ENCODE measurements at places on chromosomes 4 and X.

GRCh38 chr4:140515423-140515822 lies 8.5 kb upstream of the ELMOD2 start:
- DNase-seq, result no peak

- no peak for DNase-seq
Observed at GRCh38 chrX:75096331-75096730, 59.8 kb downstream of the ABCB7 start.

DNA sequence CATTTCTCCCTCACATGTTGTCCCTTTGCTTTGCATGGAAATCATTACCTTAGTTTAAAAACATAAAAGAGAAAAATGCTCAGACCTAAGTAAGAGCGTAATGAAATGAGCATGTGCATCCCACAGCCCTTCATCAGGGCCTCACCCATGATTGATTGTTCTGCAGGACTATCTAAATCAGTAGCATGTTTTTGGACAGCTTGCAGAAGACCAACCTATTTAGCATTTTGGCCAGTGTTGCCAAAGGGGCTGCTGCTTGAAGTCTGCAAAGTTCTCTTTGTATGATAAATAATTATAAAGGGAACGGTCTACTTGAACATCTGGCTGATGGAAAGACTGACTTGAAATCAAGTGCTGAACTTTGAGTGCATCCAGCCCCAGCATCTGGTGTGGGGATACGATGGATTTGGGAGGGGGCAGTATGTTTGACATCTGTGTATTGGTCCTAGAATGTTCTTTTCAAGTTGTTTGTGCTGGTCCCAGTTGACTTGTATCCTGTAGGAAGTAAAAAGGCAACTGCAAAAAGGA lies 76.1 kb upstream of the LIMCH1 start:
- no peak for DNase-seq

DNA sequence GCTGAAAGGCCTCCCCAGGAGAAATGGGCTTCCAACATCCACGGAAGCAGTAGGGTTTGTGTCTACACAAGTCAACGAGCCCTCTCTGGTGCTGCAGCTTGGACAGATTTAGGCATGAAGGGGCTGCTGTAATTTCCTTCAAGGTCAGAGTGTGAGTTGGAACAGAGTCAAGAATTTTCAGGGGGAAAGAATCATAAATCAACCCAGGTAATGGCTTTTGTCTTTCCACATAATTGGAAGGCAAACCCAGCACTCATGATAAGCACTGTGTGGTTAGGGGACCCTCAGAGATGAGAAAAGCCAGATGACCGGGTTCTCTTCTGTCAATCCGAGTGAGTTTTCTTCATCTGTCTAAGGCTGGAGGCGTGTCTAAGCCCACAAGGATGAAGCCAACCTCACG lies 78.6 kb upstream of the MXRA5 start:
- DNase-seq, result no peak

DNA sequence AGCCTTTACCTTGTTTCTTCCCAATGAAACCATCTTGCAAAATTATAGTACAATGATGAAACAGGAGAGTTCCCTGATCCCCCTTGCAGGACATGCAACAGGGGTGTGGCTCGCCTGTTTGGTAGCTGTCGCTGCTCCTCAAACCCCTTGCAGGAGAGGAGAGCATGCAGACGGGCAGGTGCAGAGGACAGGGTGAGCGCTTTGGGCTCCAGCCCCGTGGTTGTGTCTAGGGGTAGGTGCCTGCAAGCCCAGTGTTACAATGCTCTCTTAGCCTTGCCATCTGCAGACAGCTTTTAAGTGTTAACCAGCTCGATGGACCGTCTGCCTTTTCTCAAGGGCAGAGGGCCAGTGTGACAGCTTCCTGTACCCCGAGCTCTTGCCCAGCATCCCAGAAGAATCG lies 102.0 kb downstream of the TAB3 start:
- no peak for DNase-seq

- no peak for DNase-seq
Observed at GRCh38 chr4:32932156-32932555, 2212.0 kb downstream of the PCDH7 start.

DNA sequence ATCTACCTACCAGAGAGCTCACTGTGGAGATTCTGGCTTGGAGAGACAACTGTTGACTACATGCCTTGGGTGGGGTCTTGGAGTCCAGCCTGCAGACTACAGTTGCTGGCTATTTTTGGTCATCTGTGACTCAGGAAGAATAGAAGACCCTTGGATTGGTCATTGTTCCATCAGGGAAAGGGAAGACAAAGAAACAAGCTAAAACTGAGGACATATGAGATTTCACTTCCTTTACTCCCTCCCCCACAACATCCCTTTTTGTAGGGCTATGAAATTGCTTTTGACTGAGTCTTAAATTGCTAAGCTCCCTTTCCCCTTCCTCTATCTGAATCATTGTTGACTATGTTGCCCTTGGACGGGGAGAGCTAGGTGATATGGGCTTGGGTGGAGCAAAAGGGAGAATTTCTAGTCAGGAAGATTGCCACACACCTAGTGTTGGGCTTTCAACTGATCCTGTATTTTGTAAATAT lies 11.7 kb downstream of the MSN start:
- no peak for DNase-seq

DNA sequence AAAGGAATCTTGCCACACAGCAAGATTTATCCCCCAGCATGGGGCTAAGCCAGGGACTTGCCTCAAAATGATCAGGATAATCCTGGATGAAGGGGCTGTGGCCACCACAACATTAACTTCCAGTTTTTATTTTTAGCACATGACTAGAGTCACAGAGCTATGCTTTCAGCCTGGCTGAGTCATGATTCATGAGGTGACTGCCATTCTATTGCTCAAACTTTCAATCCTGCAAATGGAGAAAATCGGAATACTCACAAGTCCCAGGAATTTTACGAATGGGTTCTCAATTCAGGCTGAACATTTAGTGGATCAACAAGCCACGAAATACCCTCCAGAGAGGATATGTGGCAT lies 70.7 kb upstream of the HPGD start:
- DNase-seq, result no peak

- no peak for DNase-seq
Observed at GRCh38 chr4:116598980-116599789, 486.2 kb downstream of the TRAM1L1 start.

- DNase-seq, result no peak
Observed at GRCh38 chrX:37453821-37454220, 104.7 kb downstream of the PRRG1 start.

DNA sequence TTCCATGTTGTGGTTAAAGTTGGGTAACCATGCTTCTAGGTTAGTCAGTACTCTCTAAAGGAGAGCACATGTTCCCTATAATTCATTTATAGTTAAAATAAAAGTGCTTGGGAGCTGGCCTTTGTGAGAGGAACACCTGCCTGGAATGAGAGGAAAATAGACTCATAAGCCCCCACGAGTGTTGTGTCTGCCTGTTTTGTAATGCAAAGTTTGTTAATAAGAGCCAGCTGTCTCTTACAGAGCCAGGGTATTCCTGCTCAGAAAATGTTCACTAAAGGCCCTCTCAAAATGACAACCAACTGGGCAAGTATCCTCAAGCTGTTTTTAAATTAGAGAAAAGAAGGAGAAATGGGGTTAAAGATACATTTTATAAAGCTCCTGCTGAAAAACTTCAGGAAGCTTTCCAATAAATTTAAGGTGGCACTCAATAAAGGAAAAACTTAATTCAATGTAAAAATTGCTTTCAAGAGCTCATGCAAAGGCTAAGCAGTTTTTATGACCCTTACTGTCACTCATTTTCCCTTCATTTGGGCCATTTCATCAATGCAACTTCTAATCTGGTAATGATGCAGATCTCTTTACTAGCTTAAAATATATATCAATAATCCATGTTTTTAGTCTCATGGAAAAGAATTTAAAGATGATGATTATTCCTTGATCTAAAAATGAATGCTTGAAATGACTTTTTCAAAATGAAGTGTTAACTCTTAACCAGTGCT lies 793.6 kb downstream of the STPG2 start:
- no peak for DNase-seq

GRCh38 chrX:150897421-150898320 lies 797 bp downstream of the CD99L2 start:
- DNase-seq, result peak; percentile 65

GRCh38 chr4:182384631-182385091 lies 141.5 kb downstream of the TENM3 start:
- no peak for DNase-seq

DNA sequence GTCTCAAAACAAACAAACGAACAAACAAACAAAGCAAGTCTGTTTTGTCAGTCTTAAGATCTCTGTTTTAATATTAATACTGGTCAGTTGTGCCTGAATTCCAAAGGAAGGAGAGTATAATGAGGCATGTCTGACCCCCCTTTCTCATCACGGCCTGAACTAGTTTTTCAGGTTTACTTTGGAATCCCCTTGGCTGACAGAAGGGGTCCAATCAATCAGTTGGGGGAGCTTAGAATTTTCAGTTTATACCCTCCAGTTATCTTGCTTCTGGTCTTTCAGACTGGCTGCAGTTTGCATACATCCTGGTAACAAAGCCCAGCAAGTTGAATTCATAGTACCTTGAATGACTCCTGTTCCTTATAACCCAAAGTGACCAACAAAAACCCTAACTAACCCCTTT lies 41.1 kb downstream of the TBC1D9 start:
- no peak for DNase-seq

DNA sequence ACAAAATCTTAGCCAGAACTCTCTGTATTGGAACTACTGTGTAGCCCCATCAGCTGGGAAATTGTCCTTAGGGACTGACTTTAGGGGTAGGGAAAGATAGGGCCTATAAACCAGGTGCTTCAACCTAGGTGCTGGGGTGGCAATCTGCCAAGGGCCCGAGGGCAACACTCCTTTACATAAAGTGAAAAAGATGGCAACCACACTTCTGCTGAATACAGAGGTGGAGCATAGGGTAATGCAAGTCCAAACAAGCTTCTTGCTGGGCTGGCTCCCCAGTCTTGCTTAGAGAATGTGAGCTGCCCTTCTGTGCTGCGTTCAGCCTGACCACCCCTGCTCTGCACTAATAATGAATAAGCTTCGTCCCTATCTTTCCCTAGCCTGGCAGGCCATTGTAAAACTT lies 9.8 kb downstream of the ZBTB33 start:
- DNase-seq, result no peak

DNA sequence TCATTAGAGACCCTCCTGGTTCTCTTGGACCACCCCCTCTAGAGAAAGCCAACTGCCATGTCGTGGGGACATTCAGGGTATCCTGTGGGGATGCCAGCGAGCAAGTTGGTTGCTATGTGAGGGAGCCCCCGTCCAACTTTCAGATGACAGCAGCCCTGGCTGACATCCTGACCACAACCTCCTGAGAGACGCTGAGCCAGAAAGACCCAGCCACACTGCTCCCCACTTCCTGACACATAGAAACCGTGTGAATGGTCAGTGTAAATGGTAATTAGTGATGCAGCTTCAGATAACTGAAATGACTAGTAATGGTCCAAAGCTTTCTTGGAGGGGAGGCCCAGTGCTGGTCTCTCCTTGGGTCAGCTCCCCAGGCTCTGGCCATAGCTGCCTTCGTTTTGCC lies 10.8 kb downstream of the CLCN4 start:
- no peak for DNase-seq

- no peak for DNase-seq
Observed at GRCh38 chr4:76757418-76757939, 140.5 kb downstream of the SOWAHB start.

DNA sequence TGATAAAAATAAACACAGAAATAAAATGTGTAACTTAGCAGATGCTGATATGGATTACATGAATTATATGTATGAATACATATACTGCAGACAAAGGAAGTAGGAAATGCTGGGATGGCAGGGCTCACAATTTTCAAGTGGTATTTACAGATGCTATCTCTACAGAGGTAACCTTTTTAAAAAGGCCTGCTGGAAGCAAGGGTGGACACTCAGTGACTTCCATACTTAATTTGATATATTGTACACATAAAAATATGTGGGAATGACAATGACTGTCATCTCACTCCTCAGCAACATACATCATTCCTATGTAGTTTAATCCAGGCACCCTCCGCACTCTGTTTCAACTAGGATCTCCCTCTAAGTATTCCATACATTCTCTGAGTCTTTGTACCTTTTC lies 452.9 kb downstream of the DTHD1 start:
- DNase-seq, result no peak

GRCh38 chr4:152935143-152935542 lies 980 bp upstream of the FHDC1 start:
- DNase-seq, result no peak

DNA sequence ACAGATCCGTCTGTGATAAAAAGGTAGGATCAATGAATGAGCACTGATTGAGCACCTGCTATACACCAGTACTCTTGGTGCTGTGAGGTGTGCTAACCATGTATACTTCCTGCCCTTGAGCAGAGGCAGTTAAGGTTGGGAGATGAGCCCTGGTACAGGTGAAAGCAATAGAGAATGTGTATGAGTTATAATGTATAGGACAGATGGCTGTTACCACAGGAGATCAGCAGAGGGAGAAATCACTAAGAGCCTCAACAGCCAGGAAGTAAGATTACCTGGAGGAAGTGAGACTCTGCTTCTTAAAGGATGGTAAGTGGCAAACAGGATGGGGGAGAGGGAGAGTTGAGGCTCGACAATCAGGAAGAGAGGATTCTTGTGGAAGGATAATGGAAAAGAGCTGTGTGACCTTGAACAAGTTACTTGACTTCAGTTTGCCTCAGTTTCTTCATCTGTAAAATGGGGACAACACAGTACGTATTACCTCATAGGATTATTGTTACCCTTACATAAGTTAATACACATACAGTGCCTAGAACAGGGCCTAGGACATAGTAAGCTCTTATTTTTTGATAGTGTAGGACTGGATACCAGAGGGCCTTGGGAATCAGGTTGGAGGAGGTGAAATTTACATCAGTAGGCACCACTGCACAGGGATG lies 9.1 kb downstream of the CXCR3 start:
- DNase-seq, result no peak

All from dorsolateral prefrontal cortex (tissue), 122 donors.